ENCODE measurements at places on chromosomes 2 and 18.

GRCh38 chr18:36460324-36460850 is 162.9 kb downstream of the FHOD3 start:
- no peak for DNase-seq

- no peak for DNase-seq
These were observed 324.6 kb downstream of the DYSF start for GRCh38 chr2:71777946-71778345.

GRCh38 chr2:214310319-214310718 is 100.5 kb upstream of the VWC2L start:
- no peak for DNase-seq

GRCh38 chr18:39200153-39200552 is 1634.6 kb upstream of the CELF4 start:
- no peak for DNase-seq

GRCh38 chr2:27798486-27798885 is 27.0 kb downstream of the MRPL33 start:
- DNase-seq: no peak

DNA sequence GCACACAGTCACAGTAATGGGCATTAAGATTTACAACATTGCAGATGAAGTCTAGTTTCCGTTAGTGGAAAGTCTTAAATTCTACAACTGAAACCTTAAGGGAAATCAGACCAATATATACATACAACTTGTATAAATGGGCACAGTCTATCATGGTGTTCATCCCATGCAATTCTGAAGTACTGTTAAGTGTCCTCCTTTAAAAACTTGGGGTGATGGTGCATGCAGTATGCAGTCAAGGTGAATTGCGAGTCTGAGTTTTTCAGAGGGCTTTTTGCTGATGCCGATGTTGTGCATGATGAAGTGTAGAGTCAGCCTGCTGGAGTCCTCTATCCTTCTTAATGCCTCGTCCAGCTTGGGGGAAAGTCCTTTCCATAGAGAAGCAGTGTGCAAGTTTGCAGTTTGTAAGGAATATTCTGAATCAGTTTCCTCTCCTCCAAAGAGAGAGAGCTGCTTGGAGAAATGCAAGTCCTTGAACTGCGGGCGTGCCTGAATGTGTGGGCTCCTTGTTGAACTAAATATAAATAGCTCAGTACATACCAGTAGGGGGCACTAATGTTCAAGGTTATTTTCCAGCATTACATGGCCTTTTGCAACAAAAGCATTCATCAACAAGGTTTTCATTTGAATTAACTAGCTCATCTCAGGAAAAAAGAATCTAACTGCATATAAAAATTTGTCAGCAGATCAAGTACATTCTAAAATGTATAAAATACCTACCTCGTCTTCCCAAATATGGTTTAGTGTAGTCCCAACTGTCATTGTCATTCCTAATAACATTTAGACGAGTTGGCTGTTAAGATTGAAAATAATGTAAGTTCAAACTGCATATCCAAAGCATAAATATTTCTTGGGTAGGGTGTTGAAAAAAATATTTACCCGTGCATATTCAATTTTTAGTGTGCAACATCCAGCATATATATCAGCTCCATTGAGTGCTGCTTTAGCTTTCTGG is 21.3 kb downstream of the HNRNPLL start:
- DNase-seq: no peak

DNA sequence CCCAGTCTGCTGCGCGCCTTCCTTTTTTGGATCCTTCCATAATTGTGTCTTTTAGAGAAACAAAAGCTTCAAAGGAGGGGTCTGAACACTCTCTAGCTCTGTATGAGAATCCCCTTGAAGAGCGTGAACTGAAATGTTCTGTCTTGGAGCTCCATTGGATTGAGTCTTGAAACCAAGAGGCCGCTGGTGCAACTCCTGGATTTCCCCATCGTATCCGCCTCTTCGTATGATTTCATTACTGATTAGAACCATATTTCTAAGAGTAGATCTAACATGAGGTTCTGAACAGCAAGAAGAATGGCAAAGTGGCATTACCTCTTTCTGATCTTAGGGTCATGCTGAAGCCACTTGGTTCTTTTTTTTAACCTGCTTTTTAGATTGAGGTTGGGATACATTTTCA is 31.4 kb upstream of the NRP2 start:
- no peak for DNase-seq

- no peak for DNase-seq
These were observed 20.2 kb downstream of the NFE2L2 start for GRCh38 chr2:177244244-177244771.

- no peak for DNase-seq
These were observed 180.6 kb upstream of the EPAS1 start for GRCh38 chr2:46116553-46116991.

- DNase-seq: no peak
These were observed 109.4 kb downstream of the EPB41L3 start for GRCh38 chr18:5434425-5434824.
